T-helper 1 cell (primary cell): ENCODE measurements at places on chromosomes 4 and X.

- no peak for DNase-seq
These were observed 182.7 kb downstream of the RPA4 start for GRCh38 chrX:97066381-97066780.

DNA sequence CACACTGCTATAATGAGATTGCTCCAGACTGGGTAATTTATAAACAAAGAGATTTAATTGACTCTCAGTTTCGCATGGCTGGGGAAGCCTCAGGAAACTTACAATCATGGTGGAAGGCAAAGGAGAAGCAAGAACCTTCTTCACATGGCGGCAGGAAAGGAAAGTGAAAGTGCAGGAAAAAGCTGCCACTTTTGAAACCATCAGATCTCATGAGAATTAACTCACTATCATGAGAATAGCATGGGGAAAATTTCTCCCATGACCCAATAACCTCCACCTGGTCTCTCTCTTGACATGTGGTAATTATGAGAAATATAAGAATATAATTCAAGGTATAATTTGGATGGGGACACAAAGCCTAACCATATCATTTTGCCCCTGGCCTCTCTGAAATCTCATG is 884.2 kb downstream of the GLUD2 start:
- no peak for DNase-seq

GRCh38 chrX:135531813-135532212 is 11.4 kb downstream of the INTS6L start:
- DNase-seq = no peak

GRCh38 chr4:33323393-33323792 is 2603.2 kb downstream of the PCDH7 start:
- DNase-seq = no peak

- DNase-seq = no peak
These were observed 105.9 kb upstream of the ADRA2C start for GRCh38 chr4:3660086-3660927.
